Activated CD4-positive, alpha-beta T cell treated with anti-CD3 and anti-CD28 coated beads, Interleukin-2, amount 50 U/mL, for 1 hour (primary cell): ENCODE measurements at places on chromosomes 7 and 10.

- DNase-seq = no peak
Observed at GRCh38 chr10:82318534-82318933, 443.5 kb downstream of the NRG3 start.

GRCh38 chr7:34497153-34497777, 160.8 kb upstream of the NPSR1 start:
- no peak for DNase-seq

GRCh38 chr10:68963151-68963550, 7.2 kb downstream of the DDX21 start:
- DNase-seq = no peak

- DNase-seq = peak; percentile 21
Observed at GRCh38 chr10:71285180-71285545, 33.9 kb upstream of the SLC29A3 start.

GRCh38 chr10:124307591-124307990, 111.1 kb downstream of the OAT start:
- no peak for DNase-seq

DNA sequence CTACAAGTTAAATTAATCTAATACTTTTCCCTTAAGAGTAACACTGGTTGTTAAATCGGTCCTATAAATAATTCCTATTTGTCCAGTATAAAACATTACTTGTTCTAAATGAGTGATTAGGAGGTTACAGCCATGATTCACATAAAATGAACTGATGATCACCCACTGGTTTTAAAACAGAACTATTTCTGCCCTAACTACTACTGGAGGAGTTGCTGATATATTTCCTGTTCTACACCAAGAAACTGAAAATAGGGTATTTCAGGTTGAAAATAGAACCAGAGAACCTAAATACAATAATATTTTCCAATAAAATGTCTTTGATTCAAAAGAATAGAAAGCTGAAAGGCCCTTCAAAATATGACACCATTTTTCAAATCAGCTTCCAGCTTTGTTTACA, 30.9 kb downstream of the DNAJC1 start:
- no peak for DNase-seq

DNA sequence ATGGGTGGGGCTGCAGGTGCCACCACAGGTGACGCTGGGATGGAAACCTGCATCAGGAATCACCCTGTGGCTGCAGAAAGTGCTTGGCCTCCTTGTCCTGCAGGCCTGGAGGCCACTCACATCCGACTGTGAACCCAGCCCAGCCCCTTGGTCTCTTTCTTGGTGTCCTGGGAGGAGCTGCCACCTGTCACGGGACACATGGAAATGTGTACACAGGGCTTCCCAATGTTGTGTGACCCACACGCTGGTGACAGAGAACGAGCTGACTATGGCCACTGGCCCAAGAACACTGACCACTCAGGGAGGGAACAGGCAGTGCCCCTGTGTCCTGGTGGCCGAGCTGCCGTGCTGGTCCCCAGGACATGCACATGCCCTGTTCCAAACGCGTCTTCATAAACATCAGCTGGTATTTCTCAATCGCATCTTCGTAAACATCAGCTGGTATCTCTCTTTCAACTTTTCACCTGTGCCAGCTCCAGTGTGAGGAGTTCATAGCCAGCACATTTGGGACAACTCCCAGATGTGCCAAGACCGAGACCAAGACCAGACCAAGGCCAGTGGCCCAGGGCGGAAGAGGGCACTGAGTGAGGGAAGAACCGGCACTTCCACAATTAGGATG, 57.9 kb upstream of the INPP5A start:
- DNase-seq = no peak

DNA sequence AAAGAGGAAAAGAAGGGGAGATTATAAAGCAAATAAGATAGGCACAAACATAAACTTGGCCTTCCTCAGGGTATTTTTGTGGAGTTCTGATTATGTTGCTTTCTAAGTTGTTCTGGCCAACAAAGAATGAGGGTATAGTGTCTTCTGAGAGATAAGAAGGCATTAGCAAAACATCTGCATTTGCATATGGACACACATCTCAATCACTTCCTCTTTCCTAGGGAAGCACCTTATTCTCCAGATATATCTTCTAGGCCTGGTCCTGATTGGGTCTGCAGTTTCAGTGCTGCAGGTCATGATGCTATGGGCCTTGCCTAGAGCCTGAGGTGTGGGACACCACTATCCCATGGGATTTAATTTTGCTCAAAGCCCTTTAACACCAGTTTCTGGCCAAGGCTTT, 308.8 kb upstream of the PHYHIPL start:
- no peak for DNase-seq

- DNase-seq = no peak
Observed at GRCh38 chr10:69703766-69704630, 74.0 kb downstream of the FAM241B start.

GRCh38 chr10:21705828-21706176, 171.8 kb downstream of the MLLT10 start:
- DNase-seq = no peak

GRCh38 chr10:124448696-124449169, 1.1 kb downstream of the NKX1-2 start:
- DNase-seq = no peak
